Stimulated activated CD4-positive, alpha-beta T cell treated with anti-CD3 and anti-CD28 coated beads, Interleukin-1b, Interleukin-23, amount 100 ng/mL, for 48 hours (primary cell): ENCODE measurements at places on chromosomes 6 and 20.
A peak's percentile ranks its signal among the peaks of the same experiment; 100 is the strongest.

- DNase-seq, result no peak
Measured at GRCh38 chr20:10928841-10929421, 255.1 kb upstream of the JAG1 start.

- no peak for DNase-seq
Measured at GRCh38 chr6:156919370-156919769, 142.2 kb downstream of the ARID1B start.

DNA sequence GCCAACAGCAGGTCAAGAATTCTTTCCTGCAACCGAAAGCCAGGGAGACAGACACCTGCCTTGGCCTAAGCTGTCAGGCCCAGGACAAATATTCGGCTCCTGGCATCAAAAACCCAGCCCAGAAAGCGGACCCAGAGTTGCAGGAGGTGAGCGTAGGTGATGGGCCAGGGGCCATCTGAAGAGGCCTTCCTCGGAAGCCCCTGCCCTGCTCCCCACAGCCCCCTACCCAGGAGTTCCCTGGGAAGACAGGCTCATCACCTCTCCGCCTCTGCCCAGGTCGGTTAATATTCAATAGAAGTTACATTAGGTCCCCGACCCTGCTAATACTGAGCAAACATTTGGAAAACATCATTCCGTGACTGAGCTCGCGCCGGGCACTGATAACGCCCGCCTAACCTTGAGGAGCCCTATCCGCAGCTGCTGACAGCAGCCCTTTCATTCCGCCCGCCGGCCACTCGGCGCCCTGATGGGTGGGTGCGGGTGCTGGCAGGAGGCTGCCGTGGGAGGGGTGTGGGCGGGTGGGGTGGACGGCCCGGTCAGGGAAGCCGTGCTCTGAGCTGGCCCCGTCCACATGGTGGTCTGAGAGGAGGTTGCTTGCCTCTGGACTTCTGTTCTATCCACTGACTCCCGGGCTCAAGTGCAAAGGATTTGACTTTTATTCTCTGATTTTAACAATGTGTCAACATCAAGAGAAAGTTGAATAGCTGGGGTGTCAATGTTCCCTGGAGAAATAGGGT, 55.7 kb downstream of the HNF4A start:
- DNase-seq, result no peak

DNA sequence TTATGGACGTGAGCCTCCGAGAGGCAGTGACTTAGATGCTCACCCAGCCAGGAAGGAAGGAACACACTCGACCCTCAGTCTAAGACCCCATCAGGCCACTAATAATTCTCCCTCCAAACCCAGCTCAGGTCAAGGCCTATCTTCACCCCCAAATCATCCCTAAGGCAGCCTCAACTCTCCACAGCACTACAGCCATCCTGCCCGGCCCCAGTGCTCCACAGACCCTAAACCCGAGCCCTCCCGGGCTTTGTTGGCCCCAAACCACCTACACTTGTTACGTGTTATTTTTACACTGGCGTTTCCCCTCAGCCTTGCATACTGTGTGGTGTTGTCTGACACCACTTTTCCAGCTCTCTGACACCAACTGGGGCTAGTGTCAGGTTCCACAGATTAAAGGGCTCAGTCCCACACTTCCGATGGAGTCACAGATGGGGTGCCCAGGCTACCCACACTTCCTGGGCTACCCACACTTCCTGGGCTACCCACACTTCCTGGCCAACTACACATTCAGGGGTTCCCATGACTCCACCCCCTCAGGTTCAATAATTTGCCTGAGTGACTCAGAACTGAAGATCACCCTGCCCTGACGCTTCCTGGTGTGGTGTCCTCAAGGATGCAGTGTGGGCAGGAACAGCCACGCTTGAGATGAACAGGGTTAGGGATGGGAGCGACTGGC, 25.3 kb downstream of the RBCK1 start:
- peak; percentile 80 for DNase-seq

GRCh38 chr20:46914789-46915379, 20.2 kb downstream of the EYA2 start:
- DNase-seq, result no peak

DNA sequence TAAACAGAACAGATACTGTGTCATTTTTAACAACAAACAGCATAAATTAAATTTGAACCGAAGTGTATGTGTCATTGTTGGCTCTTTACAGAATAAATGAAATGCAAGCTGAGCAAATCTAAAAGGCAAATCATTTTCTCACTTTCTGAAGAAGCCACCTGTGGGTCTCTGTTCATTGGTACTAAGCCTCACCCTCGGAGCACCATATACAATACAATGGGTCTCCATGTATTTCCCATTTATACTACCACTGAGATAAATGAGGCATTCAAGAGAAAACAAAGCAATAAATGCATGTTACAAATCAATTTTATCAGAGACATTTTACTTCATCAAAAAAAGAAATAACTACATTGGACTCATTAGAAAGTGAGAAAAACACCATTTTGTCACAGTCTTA, 38.9 kb upstream of the HIVEP1 start:
- DNase-seq, result no peak

GRCh38 chr6:56757588-56757984, 114.9 kb upstream of the DST start:
- DNase-seq, result no peak

- no peak for DNase-seq
Measured at GRCh38 chr20:16844406-16844805, 96.2 kb downstream of the OTOR start.
